Hair follicle dermal papilla cell (primary cell): ENCODE measurements at places on chromosomes 12 and 14. TPM values are rescaled to one million over a fixed set of nuclear protein-coding genes. Genes with fewer than 3 reads are reported as not detected.

The COL2A1 gene
- total RNA-seq: 0.16 TPM in 1 of 2 replicates, not detected in the other

The FAM186B gene
- total RNA-seq: 0.49 and 0.61 TPM in 2 replicates

The PLD4 gene
- total RNA-seq: under 0.01 TPM in 2 replicates

The CD69 gene
- not detected in 2 replicates for total RNA-seq

The RPL10L gene
- not detected in 2 replicates for total RNA-seq
